ENCODE measurements at places on chromosomes 12 and 14.

DNA sequence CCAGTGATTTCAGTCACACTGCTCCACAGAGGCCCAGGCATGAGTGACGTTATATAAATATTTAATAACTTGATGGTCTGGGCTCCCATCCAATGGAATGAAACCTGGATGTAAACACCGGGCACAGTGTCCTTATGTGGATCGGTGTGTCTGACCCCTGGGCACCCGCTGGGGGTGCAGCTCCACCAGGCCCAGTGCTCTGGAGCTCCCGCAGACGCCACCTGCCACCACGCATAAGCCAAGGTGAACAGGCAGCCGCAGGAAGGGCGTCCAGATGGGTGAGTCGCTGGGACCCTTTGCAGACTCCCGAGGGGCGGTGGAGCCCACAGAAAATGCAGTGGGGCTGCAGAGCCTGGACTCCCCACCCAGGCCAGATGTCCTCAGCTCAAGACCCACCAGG lies 121.6 kb downstream of the SCARB1 start:
- DNase-seq = peak; percentile 50

DNA sequence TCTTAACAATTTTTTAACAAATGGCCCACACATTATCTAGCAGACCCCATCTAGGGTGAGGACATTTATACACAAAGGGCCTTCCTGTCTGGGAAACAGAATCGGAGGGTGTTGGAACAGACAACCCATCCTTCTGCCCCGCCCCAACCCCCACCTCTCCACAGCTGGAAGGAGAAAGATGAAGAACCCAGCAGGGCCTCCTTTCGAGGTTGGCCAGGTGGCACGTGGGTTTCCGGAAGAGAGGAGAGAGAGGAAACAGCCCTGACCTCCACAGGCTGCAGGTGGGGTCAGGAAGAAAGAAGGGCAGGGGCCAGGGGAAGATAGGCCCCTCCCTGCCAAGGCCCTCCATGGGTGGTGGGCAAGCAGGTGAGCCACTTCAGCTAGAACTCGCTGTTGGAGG lies 57.2 kb downstream of the LRRC74A start:
- no peak for DNase-seq

GRCh38 chr12:88782351-88782750 lies 202.1 kb upstream of the KITLG start:
- no peak for DNase-seq

- no peak for DNase-seq
These were observed 123.6 kb upstream of the SLC16A7 start for GRCh38 chr12:59472273-59472672.

DNA sequence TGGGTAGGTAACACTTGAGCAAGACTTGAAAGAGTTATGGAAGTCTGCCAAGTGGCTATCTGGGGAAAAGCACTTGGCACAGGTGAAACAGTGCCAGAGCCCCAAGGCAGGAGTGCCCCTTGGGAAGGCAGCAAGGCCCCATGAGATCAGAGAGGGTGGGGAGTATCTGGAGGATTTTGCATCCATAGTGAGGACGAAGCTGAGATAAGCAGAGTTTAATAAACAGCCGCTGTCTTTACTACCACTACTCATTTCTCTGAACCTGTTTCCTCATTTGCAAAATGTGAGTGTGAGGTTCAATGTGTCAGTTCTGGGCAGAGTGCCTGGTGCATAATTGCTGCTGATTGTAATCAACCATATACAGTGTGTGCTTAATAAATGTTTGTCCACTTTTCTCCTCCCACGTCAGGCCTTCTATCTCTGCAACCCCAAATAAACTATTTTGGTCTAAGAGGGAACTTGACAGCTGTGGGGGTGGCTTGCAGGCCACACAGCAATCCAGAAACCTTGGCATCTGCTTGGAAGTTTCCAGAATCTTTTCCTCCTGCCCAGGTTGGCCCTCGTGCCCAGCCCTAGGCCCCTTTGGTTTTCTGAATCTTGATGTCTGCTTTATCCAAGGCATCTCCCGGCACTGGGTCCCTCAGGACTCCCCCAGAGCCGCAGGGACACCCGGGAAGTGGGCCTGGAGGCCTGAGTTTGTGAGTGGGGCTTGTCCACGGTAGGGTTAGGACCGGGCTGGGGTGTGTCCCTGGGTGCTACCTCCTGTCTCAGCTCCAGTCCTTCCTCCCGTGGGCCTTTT lies 4.5 kb downstream of the ABCB9 start:
- DNase-seq = peak; percentile 36

DNA sequence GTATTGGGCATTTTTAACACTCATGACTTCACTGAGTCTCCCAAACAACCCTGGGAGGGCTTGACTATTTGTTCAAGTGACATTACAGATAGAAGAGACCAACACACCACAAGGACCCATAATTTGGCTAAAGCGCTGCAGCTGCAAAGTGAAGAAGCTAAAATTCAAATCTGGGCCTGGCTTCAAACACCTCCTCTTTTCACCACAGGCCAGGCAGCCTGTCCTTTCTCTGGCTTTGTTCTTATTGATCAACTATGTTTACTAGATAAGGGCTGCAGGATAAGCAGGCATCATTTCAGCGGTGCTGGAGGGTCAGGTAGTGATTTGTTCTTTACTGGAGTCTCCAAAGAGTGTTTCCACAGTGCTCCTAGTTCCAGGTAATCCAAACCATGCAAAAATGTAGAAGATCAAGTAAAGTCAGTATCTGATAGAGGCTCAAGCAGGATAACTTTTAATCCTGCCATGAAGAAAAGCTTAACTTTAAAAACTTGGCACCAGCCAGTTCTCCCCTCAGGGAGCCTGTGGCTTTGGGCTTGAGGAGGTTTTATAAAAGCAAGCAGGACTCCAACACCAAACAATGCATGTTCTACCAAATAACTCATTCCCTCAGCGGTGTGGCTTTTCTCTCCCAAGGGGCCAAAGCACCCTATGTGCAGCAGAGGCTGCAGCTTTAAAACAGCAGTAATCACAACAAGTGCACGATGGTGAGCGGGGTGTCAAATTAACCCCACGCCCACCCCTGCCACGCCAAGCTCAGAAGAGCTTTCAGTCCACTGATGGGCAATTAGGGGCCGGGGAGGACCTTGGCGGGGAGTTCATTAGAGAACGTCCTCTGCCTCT lies 16.8 kb downstream of the CLMN start:
- no peak for DNase-seq

GRCh38 chr12:19778172-19778571 lies 338.9 kb downstream of the AEBP2 start:
- no peak for DNase-seq

GRCh38 chr12:44286336-44286735 lies 450.5 kb downstream of the TMEM117 start:
- no peak for DNase-seq

DNA sequence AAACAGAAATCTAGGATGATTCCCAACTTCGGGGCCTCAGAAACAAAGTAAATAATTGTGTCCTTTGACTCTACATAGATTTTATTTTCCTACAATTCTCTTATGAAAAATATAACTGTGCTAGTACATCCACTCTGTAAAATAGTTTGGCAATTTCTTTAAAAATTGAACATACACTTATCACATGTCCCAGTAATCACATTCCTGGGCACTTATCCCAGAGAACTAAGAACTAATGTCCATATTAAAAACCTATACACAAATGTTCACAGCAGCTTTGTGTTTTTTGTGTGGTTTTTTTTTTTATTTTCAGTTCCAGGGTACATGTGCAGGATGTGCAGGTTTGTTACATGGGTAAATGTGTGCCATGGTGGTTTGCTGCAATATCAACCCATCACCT lies 99.0 kb downstream of the KCNH5 start:
- DNase-seq = no peak

GRCh38 chr14:34211732-34212131 lies 250.3 kb downstream of the SPTSSA start:
- DNase-seq = no peak

DNA sequence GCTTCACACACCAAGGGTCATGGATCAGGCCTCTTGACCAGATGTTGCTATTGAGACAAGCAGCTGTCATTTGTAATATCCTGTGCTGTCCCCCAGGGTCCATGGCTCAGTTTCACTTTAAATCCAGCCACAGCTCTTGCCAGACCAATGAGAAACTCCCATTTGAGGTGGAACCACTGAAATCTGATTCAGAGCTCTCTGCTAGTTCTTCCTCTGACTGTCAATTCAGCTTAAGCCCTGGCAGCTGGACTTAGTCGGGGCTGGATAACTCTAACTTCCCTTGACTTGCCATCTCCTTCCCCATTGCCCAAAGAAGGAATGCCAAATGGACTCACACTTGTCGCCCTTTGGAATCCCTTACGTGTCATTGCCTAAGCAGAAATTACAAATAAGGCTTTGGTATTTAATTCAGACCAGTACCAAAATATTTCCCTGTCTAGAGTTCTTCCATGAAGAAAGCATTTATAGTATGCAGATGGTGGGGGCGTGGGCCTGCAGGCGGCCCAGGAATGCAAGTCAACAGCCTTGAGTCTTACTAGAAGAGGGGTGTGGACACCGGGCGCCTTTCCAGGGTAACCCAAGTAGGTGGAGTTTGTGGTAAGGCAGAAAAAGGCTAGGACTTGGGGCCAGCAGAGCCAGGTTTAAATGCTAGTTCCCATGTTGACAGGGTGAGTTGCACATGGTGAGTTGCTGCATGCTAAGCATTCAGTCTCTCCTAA lies 96.9 kb upstream of the TMPO start:
- DNase-seq = no peak

DNA sequence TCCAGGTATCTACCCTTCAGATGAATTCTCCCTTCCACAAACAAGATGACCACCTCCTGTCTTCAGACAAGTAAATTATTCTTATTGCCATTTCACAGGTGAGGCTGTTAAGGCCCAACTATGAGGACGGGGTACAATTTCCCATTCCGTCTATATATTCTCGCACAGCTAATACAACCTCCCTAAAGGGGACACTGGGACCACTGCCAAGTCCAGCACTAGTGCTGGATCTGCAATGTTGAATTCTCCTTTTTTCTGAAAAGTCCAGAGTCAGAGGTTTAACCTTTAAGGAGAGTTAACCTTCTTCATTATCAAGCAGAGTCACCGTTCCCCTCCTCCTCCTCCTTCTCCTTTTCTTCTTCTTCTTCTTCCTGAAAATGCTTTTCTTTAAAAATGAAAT lies 130.4 kb upstream of the PARP11 start:
- no peak for DNase-seq

GRCh38 chr12:112236386-112236785 lies 111.0 kb downstream of the TRAFD1 start:
- no peak for DNase-seq

DNA sequence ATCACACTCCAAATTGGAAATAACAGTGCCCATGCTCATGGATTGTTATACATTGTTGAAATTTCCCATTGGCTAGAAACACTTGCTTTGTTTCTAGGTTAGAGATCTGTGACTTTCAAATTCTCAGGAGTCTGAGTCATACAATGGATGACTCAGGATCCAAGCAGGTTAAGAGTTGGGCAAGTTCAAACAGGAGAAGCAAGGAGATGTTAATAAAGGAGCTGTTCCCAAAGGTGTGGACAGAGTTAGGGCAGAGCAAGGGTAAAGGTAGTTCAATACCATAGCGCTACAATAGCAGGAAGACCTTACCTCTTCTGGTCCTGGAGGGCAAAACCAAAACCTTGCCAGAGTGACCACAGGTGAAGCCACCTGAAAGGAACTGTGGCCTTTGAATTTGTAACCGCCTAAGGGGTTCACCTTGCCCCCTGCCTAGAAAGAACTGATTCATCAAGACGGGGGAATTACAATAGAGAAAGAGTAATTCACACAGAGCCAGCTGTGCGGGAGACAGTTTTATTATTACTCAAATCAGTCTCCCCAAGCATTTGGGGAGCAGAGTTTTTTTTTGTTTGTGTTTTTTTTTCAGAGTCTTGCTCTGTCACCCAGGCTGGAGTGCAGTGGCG lies 4.2 kb upstream of the AMN1 start:
- DNase-seq = peak; percentile 3

DNA sequence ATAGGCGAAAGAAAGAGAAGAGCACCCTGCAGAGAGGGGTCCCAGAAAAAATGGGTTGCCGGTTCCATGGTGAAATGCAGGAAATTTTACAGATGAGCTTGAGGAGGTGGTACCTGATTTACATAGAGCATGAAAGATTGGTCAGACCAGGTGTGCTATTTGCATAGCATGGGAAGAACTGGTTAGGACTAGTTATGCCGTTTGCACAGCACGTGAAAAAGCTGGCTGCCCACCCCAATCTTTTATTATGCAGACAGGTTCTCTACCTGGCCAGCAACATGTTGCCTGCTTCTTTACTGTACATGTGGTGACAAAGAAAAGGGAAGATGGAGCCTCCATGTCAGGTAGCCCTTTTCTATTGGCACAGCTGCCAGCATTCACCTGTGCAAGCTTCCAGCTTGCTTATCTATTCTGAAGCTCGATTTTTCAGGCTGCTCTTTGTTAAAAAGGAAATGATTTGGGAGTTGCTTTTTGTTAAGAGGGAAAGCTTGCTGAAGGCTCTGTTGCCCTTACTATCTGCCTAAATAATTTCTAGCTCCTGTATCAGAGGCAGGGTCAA lies 62.9 kb upstream of the ELK3 start:
- DNase-seq = no peak

GRCh38 chr12:6180268-6181051 lies 19.7 kb upstream of the CD9 start:
- no peak for DNase-seq

DNA sequence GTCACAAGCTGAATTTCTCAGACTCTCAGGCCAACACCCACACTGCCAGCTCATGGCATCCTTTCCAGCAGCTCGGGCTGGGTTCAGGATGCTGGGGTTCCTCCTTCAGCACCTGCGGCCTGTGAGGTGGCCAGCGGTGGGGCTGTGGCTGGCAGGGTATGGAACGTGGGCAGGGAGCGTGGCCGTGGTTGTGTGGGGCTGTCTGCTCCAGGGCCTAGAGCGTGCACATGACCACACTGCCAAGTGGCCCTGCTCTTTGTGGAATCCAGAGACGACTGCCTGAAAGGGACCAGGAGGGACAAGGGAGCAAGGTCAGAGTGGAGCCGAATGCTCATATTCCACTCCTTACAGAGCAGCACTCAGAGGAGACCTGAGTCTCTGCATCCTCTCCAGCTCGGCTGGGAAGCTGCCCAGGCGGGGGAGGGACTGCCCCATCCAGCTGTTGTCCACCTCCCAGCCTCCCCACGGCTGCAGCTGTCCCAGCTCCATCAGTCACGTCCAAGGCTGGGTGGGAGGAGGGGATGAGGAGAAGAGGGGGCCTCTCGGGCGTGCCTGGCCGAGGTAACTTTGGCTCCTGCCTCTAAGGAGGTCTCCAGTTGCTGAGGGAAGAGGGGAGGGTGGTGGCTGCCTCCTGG lies 71.3 kb downstream of the TSPAN9 start:
- DNase-seq = no peak

DNA sequence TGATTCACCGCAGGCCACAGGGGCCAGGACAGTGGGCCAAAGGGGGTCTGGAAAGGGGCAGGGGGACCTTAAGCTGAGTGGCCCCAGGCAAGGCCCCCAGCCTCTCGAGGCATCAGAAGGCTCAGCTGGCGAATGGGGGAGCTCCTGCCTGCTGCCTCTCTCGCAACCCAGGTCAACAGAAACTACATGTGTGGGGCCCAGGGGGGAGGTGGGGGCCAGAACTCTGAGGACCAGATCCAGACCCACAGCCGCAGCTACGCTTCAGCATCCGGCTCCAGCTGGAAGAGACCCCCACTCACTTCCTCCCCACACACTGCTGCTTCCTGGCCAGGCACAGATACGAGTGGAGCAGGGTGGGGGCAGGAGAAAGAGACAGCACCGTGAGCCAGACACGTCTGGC lies 46.5 kb downstream of the NCOR2 start:
- no peak for DNase-seq

- DNase-seq = no peak
These were observed 224.8 kb downstream of the CACNA1C start for GRCh38 chr12:2277492-2278155.

Data from NCI-H2171 (cell line).